ENCODE measurements at places on chromosomes 2 and 18.
A peak's percentile ranks its signal among the peaks of the same experiment; 100 is the strongest.

DNA sequence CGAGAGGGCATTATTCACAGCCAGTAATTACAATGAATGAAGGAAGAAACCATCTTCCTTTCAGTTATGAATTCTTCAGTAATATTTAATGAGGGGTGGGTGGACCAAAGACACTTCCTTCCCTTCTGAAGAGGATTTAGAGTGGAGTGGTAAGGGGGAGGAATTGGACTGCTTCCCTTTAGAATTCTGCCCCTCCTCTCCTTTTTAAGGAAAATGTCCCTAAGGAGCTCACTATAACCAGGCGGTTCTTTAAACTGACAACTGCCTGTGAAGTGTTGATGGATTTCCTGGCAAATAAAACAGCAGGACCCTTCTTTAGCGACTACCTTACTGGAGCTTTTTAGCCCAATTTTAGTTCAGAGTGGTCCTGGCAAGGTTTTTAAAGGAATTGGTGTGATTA, 86.4 kb downstream of the LIMS1 start:
- no peak for DNase-seq

GRCh38 chr2:26080356-26080755, 46.5 kb downstream of the RAB10 start:
- no peak for DNase-seq

- no peak for DNase-seq
Observed at GRCh38 chr2:238685713-238686112, 162.2 kb upstream of the TWIST2 start.

- no peak for DNase-seq
Observed at GRCh38 chr2:230735884-230736283, 23.2 kb downstream of the CAB39 start.

DNA sequence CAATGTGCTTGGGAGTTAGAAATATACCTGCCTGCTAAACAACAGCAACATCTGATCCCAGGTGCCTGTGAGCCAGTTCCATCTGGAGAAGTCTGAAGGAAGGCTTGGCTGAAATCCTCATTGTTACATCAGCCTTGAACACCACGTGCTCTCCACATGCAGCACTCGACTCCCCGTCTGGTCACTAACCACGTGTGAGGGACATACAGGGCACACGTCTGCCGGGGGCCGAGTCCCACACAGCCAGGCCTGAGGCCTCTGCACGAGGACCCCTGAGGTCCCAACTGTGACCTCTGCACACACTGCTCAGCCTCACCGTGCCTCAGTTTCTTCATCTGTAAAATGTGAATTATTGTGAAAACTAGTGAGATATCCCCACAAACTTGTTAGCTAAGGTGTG, 236.5 kb upstream of the SALL3 start:
- no peak for DNase-seq

- DNase-seq = no peak
Observed at GRCh38 chr2:179900655-179901054, 39.2 kb upstream of the ZNF385B start.

DNA sequence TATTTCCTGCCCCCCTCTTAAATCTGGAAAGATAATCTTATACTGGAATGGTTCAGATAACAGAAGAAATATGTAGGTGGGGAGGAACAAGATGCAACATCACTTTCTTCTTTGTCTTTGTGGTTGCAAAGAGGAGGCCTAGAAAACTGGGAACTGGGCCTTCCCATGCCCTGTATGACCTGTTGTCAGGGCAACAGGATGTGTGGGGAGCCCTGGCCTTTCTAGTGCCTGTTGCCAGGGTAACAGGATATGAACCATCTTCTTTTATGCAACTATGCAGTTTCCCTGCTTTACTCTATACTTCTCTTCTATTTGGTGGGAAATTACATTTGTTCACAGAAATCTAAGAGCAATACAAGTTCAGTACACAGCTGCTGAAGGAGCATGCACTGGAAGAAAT, 79.8 kb upstream of the PDE1A start:
- DNase-seq = no peak

- DNase-seq = no peak
Observed at GRCh38 chr2:226902041-226902966, 66.5 kb downstream of the RHBDD1 start.

- DNase-seq = no peak
Observed at GRCh38 chr2:69125816-69126215, 112.8 kb downstream of the ANTXR1 start.

DNA sequence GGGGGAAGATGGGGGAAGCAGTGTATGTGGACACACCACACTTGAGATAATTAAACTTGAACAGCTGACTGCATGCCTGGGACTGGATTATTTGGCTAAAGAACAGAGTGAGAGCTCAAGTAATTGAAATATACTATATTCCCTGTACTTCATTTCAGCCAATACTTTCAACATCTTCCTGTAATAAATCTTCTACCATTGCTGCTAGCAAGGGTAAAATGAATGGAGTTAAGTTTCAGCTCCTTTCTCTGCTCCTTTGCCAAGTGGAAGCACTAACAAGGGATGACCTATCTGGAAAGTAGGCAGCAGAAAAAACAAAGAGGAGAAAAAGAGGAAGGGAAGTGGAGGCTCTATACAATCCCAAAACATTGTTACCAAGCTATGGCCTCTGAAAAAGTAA, 50.9 kb downstream of the MMADHC start:
- DNase-seq = no peak

- peak; percentile 68 for DNase-seq
Observed at GRCh38 chr2:241619597-241620418, 17.1 kb downstream of the THAP4 start.

- DNase-seq = no peak
Observed at GRCh38 chr2:231662811-231663457, 45.4 kb upstream of the PTMA start.

DNA sequence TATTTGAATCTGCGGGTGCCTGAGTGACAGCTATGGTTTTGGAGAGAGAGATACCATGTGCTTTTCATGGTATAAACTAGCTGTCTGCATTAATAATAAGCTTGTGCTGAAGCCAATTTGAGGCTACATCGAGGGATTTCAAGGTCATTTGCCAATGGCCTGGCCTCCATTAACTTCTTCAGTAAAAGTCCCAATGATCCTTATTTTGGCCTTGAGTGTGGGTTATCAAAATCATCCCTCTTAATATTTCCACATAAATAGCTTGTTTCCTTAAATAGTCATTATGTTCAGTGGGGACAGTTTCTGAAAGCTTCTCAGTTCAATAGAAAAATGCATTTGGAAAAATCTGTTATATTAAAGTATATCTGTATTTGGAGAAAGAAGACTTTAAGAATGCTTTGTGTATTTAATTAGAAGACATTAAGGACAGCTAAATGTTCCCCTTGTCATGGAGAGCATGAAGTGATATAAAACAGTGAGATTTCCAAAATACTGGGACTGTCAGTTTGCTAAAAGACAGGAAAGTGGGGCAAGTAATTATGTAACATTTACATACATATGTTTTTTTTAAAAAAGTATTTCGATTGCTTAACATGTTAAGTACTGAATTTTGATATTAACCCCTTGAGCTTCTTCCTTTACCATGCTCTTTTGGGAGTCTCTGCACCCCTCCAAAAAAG, 355.5 kb upstream of the ZEB2 start:
- DNase-seq = no peak

Data from activated CD4-positive, alpha-beta memory T cell treated with anti-CD3 and anti-CD28 coated beads for 36 hours (primary cell).